ENCODE measurements at places on chromosomes 6 and 20. TPM values are rescaled to one million over a fixed set of nuclear protein-coding genes. Genes with fewer than 3 reads are reported as not detected.

GRCh38 chr6:9566096-9566495 is 848.8 kb downstream of the TFAP2A start:
- DNase-seq, result no peak

- no peak for DNase-seq
These were observed 81.3 kb upstream of the NAA20 start for GRCh38 chr20:19935842-19936241.

- peak; percentile 36 for DNase-seq
These were observed 30.1 kb downstream of the RIMS4 start for GRCh38 chr20:44780226-44780625.

GRCh38 chr6:137727216-137727765 is 139.8 kb upstream of the TNFAIP3 start:
- no peak for DNase-seq

GRCh38 chr6:3329393-3330051 is 70.8 kb downstream of the PSMG4 start:
- DNase-seq, result no peak

- DNase-seq, result no peak
These were observed 1100.6 kb upstream of the CITED2 start for GRCh38 chr6:140475086-140475485.

The OLIG3 gene
- not detected for total RNA-seq

DNA sequence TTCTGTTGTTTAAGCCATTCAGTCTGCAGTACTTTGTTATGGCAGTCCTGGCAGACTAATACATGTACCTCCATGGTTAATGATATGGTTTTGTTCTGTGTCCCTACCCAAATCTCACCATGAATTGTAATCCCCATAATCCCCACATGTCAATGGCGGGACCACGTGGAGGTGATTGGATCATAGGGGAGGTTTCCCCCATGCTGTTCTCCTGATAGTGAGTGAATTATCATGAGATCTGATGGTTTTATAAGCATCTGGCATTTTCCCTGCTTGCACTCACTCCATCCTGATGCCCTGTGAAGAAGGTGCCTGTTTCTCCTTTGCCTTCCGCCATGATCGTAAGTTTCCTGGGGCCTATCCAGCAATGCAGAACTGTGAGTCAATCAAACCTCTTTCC is 57.5 kb upstream of the NT5E start:
- DNase-seq, result no peak

The FOXQ1 gene
- not detected for total RNA-seq

Measured in CD4-positive, CD25-positive, alpha-beta regulatory T cell (primary cell).